ENCODE measurements at places on chromosomes 12 and 14. TPM values are rescaled to one million over a fixed set of nuclear protein-coding genes. Genes with fewer than 3 reads are reported as not detected.
A peak's percentile ranks its signal among the peaks of the same experiment; 100 is the strongest.

The ARG2 gene
- 14.9 TPM for total RNA-seq

DNA sequence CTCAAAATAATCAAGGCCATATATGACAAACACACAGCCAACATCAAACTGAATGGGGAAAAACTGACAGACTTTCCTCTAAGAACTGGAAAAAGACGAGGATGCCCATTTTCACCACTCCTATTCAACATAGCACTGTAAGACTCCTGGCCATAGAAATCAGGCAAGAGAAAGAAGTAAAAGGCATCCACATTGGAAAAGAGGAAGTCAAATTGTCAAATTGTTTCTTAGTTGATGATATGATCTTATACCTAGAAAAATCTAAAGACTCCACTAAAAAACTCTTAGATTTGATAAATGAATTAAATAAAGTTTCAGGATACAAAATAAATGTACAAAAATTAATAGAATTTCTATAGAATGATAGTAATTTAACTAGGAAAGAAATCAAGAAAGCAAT lies 11.2 kb downstream of the OR8S1 start:
- no peak overlapping the region for H3K4me3 ChIP-seq
- no peak for DNase-seq
- H3K27me3 ChIP-seq, result no peaks in the 10 kb centered on the region
- H3K27ac ChIP-seq, result no peak overlapping the region
- no peaks in the 10 kb centered on the region for H3K4me1 ChIP-seq

The BDKRB1 gene
- total RNA-seq, result 0.42 TPM

DNA sequence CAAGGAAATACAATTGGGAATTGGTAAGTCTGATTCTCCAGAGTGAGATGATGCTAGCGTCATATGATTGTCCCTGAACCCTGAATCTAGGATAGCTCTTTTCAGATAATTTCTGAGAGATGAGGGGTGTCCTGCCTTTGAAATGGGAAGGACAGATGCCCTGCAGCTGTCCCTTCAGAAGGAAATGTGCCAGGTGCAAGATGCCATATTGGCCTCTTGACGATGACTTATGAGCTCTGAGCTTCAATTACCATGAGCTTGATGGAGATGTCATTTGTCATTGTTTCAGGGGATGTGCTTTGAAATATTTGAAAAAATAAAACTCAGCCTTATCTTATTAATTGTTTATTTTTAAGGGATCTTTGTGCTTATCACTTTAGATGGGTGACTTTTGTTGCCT lies 185.1 kb downstream of the DACT1 start:
- no peaks in the 10 kb centered on the region for H3K36me3 ChIP-seq
- no peak for DNase-seq
- no peaks in the 10 kb centered on the region for H3K27me3 ChIP-seq
- H3K4me1 ChIP-seq, result no peaks in the 10 kb centered on the region

The NRIP2 gene
- 9.7 TPM for total RNA-seq

The EFCAB11 gene
- total RNA-seq, result 15.0 TPM

- no peaks in the 10 kb centered on the region for H3K36me3 ChIP-seq
- H3K4me3 ChIP-seq, result no peak overlapping the region
- H3K27me3 ChIP-seq, result no peaks in the 10 kb centered on the region
- DNase-seq, result no peak
Measured at GRCh38 chr14:21040370-21040925, 1.7 kb upstream of the RNASE7 start.

The GYS2 gene
- total RNA-seq, result not detected

GRCh38 chr12:126781593-126781992 lies 1485.4 kb upstream of the TMEM132C start:
- no peaks in the 10 kb centered on the region for H3K27me3 ChIP-seq
- no peak overlapping the region for H3K4me3 ChIP-seq
- H3K4me1 ChIP-seq, result no peaks in the 10 kb centered on the region
- no peak overlapping the region for H3K27ac ChIP-seq
- peak; percentile 74 for DNase-seq

- no peak overlapping the region for H3K27ac ChIP-seq
- H3K27me3 ChIP-seq, result no peaks in the 10 kb centered on the region
- H3K4me3 ChIP-seq, result no peak overlapping the region
- peaks cover 12% of the 10 kb centered on the region for H3K4me1 ChIP-seq
- H3K36me3 ChIP-seq, result no peaks in the 10 kb centered on the region
- no peak for DNase-seq
Measured at GRCh38 chr14:100320157-100320856, 2.8 kb upstream of the SLC25A47 start.

The ASPG gene
- 0.75 TPM for total RNA-seq

The SLC25A29 gene
- 37.4 TPM for total RNA-seq

The CCDC59 gene
- total RNA-seq, result 54.8 TPM

DNA sequence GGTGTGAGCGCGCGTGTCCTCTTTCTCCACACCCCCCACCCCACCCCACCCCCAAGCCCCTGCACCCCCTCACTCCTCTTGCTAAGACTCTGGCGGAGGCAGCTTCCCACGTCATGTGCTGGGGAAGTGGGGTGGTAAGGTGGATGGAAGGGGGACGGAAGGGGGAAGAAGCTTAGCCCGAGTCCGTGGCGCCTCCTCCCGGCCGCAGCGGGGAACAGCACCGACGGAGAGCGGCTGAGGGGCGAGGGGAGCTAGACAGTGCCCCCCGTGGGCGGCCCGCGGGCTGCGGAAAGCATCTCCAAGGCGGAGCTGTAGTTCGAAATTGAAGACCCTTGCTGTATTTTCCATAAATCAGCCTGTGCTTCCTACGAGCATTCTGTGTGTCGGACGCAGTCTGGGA lies 588 bp upstream of the GRIN2B start:
- DNase-seq, result no peak
- no peaks in the 10 kb centered on the region for H3K36me3 ChIP-seq
- H3K4me3 ChIP-seq, result peak overlapping the region; percentile 44
- peaks cover 72% of the 10 kb centered on the region for H3K27me3 ChIP-seq

GRCh38 chr12:116950628-116951325 lies 40.0 kb downstream of the FBXW8 start:
- H3K4me1 ChIP-seq, result peaks cover 12% of the 10 kb centered on the region
- H3K27ac ChIP-seq, result no peak overlapping the region
- DNase-seq, result no peak
- peaks cover 67% of the 10 kb centered on the region for H3K36me3 ChIP-seq
- no peaks in the 10 kb centered on the region for H3K27me3 ChIP-seq
